Stimulated activated CD8-positive, alpha-beta memory T cell treated with anti-CD3 and anti-CD28 coated beads, Interleukin-2, amount 100 ng/mL, for 1 hour (primary cell): ENCODE measurements at places on chromosomes 5 and 9.

DNA sequence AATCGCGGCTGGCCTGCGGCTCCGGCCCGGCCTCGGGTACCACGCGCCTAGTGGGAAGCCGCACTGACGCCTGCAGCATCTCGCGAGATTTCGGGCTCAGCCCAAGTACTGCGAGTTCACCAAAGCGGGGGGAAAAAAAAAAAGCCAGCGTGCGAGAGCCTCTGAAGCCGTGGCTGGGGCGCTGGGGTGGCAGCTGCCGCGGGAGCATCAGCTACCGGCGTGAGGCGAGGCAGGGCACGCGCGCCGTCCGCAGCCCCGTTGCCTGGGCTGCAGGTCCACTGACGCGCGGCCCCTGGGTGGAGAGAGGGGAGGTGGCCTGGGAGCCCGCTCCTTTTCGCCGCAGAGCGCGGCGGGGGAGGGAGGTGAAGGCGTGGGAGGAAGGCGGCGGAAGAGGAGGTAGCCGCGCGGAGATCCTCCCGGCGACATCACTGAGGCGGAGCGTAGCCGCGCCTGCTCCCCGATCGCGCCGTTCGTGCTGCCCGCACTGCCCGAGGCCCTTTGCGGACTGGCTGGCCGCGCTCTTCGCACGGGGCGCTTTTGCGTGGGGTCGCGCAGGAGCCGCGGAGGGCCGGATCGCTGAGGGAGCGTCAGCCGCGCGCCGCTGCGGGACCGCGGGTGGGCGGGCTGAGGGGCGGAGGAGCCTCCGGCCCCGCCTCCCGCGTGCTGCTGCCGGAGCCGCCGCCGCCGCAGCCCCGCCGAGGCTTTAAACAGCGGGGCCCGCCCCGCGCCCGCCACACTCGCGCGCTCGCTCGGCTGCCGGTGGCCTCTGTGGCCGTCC is at the start of gene SLC12A2:
Gene SLC12A2, plus strand, starts transcription at position 734 of the 778 bp plus-strand sequence. CDS start 189 bp downstream, outside the sequence.
- peak; percentile 80 for DNase-seq

GRCh38 chr9:77511525-77511924 is 136.6 kb downstream of the GNA14 start:
- no peak for DNase-seq

GRCh38 chr5:172266071-172266675 is 17.4 kb downstream of the UBTD2 start:
- DNase-seq, result no peak

DNA sequence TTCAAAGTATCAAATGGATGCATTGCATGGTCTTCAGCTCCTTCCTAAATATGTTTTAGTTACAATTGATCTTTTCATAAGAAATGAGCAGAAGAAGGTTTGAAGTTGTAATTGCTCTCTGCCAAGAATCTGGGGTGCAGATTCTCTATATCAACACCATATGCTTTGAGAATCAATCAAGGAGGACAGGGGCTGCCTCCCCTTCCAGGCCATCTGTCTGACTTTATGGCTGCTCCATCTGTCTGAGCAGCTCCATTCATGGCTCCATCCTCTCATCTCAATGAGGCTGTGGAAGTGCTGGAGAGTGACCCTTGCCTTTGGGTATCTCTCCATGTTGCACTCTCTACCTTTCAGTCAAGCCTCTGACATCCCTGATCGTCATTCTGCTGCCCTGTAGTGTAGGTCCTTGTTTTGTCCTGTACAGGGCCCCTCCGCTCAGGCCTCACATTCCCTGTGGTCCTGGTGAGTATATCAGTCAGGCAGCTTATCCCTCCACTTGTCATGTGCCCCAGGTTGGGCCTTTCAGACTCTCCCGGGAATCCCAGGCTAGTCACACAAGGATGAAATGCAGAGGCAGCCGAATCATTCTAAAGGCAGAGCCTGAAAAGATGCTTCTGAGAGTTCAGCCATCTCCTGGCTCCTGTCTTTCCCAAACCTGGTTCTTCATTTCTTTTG is 14.0 kb upstream of the SV2C start:
- no peak for DNase-seq

DNA sequence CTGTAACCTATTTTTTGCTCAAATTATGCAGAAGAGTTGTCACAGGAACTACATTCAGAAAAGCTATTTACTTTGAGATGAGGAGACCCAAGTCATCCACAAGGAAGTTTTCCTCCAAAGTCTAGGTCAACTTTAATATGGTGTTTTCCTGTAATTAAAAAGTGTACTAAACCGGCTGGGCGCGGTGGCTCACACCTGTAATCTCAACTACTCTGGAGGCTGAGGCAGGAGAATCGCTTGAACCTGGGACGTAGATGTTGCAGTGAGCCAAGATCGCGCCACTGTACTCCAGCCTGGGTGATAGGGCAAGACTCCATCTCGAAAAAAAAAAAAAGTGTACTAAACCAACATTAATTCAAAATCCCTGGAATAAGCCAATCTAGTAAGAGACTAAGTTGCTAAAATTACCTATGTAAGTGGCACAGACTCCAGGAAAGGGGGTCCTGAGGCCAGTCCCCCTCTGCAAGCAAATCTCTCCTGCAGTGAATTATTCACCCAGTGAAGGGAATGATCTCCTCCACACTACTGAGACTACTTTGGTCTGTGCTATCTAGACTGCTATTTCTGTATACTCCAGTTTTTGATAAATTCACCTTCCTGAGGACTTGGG is 38.9 kb downstream of the FNBP1 start:
- no peak for DNase-seq

GRCh38 chr9:125276771-125277170 is 15.1 kb downstream of the GAPVD1 start:
- DNase-seq, result no peak

DNA sequence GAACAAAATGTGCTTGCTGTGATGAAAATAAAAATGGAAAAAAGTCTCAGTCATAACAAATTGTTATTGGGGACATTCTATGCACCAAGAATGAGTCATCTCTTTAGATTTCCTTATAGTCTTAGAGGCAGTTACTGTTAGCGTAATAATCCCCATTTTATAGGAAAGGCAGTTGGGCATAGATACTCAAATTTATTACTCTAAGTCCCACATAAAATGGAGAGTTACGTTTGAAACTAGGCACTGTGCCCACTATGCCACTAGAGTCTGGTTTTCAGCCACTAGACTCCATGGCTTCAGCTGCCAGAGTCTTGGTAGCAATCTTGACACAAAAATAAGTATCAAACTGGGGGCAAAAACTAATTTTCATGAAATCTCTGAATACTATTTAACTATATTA is 317.9 kb upstream of the MEF2C start:
- no peak for DNase-seq

DNA sequence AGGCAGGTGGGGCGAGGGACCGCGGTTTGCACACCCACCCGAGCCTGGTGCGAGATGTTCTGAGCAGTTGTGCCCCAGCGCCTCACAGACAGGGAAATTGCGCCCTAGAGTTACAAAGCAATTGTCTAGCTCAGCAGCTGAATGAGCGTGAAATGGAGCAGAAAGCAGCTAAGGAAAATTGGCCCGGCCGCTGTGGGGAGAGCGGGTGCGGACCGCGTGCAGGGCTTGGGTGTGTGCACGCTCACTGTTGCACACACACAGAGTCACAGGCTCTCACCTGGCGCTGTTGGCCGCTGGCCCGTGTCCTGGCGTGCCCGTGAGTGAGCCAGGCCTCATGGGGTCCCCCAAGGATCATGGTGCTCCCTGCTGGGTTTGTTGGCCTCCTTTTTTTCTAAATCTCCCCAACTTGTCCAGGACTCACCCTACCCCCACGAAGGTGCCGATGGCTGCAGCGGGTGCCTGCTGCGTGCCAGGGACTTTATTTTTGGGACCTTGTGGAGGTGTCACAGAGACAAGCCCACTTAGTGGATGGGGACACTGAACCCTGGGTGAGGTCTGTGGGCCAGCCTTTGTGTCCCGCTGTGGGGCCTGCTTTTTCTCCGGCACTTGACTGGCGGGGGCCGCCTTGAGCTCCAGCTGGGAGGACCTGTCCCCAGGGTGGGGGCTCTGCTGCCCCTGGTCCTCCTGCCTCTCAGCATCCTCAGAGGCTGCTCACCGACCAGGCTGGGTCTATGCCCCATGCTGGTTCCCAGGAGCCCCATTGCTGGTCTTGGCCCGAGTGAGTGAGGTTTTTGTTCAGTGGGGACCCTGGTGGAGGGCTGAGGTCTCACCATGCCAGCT is 5.2 kb downstream of the RXRA start:
- no peak for DNase-seq

DNA sequence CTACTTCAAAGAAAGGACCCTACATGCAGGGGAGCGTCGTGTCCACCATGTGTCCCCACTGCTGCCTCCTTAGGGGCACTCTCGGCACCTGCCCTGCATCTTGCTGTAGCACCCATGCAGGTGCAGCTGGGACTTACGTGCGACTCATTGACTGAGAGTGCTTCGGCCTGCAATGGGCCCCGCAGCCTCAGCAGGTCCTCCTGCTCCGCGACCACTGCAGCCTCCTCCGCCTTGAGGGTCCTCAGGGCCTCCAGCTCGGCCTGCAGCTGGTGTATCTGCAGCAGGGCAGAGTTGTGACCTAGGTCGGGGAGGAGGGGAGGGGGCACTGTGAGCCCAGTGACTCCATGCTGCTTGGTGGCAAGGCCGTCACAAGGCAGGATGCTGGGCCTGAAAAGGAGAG is 27.1 kb downstream of the ARPC5L start:
- DNase-seq, result no peak

DNA sequence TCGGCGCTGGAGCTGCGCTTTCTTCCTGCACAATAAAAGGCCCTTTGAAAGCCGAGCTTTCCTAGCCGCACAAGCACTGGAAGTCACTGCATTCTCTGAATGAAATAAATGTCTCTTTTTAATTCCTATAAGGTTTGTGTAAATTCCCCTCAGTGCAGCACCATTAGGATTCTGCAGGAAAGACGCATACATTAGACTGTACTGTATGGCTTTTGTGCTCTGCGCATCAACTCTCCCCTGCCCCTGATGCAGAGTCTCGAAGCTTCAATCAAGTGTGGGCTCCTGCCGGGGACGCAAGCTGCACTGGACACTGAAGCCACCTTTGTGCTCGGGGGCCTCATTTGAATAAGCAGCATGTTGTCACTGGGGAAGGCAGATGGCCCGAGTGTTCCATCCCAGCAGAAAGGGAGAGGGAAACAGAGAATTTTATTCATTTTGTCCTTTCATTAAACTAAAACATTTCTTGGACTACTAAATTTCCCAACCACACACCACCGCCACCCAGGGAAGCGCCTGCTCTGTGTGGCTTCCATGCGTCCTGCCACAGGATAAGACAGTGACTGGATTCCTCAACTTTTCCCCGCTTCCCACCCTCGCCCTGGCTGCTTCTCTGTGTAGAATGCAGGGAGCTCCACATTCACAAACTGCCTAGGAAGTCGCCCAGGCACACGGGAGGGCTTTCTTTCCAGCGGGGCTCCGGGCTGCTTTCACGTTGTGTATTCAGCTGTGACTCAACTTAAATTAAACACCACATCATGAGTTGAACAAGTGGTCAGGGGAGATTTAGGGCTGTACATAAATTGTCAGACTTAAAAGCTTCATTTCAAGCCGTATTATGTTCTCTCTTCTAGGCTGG is 635.4 kb downstream of the IRX1 start:
- DNase-seq, result no peak

DNA sequence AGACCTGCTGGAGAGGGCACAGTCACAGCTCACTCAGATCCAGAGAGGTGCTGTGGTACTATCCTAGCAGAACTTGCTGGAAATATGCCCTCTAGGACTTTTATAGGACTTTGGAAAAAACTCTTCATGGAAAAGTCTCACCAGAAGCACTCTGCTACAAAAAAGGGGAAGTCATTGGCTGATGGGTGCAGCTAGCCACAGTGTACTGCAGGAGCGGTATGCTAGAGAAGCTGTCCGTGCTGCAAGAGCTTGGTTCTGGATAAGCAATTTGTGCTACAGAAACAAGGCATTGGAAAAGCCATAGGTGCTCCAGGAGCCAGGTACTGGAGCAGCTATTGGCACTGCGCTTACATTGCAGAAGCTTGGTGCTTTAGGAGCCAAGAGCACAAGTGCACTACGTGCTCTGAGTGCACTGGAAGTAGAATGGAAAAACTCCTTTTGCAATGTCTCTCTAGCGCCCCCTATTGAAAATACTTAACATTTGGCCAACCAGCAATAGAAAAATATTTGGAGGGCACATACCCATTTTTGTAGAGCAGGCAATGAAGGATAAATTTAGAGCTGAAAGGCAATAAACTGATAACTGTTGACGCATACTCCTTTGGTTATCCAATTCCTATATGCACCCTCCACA is 83.4 kb downstream of the MEGF10 start:
- no peak for DNase-seq

DNA sequence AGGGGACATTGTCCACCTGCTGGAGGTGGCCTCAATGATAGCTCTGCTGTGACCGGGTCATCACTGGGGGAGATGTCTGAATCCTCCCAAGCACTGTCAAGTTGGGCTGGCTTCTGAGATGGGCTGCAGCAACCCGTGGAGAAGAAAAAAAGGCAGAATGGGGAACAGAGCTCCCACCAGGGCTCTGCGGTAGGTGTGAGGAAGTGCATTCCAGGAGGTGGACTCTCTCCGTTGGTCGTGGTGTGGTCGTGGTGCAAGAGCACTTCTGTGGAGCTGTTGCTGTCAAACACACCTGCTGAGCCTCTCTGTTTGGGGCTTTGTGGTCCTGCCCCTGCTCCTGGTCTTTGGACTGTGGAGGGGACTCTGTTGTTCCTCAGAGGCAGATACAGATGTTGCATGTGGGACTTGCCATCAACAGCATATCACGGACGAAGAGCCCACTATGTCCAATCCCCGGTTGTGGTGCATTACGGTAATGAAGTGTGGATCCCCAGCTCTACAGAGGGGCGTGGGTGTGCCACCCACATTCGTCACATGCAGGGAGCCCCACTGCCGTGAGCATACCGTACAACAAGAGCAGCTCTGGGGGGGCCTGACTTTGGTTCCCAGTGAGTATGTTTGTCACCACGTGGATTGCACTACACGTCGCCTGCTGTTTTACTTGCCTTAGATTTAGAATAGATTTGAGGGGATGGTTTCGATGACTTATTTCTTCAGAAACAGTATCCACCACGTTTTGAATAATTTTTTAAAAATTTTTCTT is 36.0 kb upstream of the PITX1 start:
- DNase-seq, result no peak

DNA sequence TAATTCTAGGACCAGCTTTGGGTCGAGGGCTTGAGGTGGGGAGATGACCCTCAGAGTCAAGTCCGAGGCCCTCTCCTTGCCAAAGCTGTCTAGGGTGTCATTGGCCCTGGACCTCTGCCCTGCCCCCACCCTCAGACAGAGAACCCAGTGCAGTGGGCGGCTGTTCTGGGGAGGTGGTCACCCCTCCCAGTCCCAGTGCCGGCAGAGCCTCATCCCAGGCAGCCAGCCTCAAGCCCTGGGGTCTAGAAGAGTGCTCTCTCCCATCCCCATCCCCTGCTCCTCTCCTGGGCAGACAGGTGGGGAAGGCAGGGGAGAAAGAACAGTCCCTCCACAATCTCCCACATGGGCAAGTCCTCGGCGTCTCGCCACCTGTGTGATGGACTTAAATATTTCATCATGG is 7.0 kb downstream of the NTNG2 start:
- DNase-seq, result no peak

GRCh38 chr9:93200989-93201334 is 17.0 kb downstream of the WNK2 start:
- DNase-seq, result no peak
